ENCODE measurements at places on chromosomes 5 and 9.
A peak's percentile ranks its signal among the peaks of the same experiment; 100 is the strongest.

DNA sequence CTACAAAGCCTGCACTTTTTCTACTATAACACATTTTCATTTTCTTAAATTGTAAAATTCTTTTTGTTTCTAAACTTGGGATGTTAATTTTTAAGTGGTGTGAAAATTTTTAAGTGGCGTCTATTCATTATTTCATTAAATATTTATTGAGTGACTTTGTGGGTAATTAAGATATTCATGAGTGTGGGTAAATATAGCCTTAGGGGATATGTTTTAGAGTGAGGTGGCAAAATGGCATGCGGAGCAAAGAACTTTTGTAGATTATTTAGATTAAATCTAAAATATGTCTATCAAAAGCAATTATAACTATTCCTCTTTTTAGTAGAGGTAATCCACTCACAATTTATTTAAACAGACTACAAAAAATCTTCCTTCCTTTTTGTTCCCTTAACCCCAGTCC lies 188.4 kb downstream of the PCSK1 start:
- DNase-seq: no peak

GRCh38 chr5:78726003-78726402 lies 77.4 kb upstream of the LHFPL2 start:
- DNase-seq: no peak

DNA sequence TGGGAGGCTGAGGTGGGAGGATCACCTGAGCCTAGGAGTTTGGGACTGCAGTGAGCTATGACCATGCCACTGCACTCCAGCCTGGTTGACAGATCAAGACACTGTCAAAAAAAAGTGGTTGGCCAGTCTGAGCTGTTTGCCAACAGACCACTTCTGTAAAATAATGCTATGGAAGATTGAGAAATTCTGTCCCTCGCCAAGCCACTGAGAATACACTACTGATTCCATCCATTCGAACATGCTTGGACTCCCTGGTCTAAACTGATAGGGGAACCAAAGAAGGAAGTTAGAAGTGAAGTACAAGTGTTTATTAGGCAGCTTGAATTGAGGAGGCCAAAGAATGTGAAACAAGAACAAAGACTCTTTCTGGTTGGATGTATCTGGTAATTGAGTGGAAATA lies 27.2 kb downstream of the ENC1 start:
- DNase-seq: no peak

DNA sequence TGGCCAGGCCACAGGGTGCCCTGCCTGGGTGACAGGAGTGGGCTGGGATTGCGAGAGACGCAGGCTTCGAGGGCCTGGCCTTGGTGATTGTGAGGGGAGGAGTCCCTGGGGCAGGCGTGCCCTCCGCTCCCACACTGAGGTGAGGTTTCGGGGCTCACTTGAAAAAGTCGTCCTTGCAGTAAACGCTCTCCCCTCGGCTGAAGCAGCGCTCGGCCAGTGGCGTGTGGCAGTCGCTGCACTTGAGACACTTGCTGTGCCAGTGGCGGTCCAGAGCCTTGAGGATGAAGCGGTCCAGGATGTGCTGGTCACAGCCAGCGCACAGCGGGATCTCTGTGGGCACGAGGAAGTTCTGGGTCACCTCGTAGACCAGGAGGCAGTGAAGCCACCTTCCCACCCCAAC lies 4.5 kb downstream of the LHX3 start:
- DNase-seq: no peak

- no peak for DNase-seq
Observed at GRCh38 chr9:98940276-98940675, 3.4 kb upstream of the COL15A1 start.

- no peak for DNase-seq
Observed at GRCh38 chr5:113514289-113514635, 768 bp downstream of the YTHDC2 start.

DNA sequence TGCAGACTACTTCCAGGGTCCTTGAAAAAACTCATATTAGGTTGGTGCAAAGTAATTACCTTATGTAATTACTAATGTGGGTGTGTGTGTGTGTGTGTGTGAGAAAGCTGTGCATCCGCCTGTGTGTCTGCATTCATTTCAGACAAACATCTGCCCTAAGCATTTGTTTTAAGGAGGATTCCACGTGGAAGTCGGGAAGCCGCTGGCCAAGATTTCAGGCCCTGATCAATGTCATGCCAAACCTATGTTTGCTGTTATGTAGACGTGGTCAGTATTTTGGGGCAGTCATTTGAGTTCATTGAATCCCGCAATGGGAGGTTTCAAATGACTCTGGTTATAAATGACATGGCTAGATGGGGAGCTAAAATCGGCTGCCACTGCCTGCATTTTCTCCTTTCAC lies 33.6 kb upstream of the BASP1 start:
- no peak for DNase-seq

DNA sequence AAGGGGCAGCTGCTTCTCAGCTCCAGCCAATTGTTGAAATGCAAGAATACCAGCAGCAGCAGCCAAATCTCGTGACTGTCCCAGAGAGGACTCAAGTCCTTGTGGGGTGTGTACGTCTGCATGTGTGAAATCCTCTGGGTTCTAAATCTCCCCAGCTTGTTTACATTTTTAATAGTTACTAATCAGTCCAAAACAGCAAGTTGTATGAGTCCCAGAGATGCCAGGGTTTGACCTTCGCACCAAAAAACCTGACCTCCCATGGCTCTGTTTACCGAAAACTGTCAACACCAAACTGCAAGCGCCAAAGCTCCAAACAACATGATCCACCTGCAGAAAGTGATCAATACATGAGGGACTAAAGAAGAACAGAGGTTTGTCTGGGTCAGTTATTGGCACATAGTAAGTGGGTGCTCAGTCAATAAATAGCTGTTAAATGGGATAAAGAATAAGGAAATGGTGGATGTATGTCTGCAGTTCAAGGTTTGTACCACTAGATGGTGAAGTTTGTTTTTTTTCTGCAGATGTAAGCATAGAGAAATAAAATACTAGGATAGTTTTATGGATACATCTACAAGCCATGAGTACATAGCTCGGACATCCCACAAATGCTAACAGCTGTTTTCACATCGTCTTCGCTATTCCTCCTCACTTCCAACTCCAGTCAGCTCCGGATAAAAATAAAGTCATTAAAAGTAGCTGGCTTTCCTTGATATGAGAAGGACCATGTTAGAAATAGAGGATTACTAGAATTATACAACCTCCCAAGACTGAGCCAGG lies 85.3 kb upstream of the ADRB2 start:
- DNase-seq: peak; percentile 64

GRCh38 chr5:106167766-106168165 lies 1503.0 kb downstream of the EFNA5 start:
- peak; percentile 2 for DNase-seq

GRCh38 chr5:1663186-1663585 lies 136.5 kb downstream of the MRPL36 start:
- DNase-seq: no peak

DNA sequence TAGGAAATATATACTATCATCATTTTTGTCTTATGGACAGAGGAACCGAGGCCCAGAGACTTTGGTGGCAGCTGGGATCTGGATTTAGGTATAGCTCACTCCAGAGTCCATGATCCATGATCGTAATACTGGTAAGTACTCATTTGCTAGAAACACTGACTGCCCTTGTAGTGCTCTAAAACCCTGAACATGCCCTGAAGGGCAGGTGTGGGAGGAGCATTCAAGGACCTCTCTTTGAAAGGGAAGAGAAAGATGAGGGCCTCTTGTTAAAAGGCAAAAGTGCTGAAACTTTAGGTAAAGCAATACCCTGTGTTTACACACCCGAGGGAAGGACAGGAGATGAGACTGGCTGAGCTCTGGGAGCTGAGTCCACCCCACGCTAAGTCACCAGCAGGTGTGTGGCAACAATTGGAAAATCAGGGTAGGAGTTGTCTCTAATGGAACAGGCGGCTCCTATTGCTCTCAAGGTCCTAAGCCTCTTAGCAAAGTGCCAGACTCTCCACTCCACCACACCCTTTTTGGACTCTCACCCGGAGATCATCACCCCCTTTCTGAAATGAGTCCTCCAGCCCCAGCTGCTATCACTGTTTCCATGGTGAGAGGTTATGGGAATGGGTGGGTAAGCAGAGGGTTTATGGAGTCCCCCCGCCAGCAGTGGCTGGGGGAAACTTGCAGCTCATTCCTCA lies 34.8 kb downstream of the TRPC7 start:
- DNase-seq: no peak

DNA sequence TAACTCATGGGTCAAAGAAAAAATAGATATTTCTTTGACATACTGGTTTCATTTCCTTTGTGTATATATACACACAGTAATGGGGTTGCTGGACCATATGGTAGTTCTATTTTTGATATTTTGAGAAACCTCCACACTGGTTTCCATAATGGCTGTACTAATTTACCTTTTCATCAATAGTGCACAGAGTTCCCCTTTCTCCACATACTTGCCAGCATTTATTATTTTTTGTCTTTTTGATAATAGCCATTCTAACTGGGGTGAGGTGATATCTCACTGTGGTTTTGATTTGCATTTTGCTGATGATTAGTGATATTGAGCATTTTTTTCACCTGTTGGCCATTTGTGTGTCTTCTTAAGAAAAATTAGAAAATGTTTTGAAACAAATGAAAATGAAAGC lies 78.4 kb upstream of the CKMT2 start:
- no peak for DNase-seq

- DNase-seq: no peak
Observed at GRCh38 chr9:133737071-133737773, 930 bp downstream of the SARDH start.

GRCh38 chr9:124869986-124870560 lies 8.1 kb downstream of the ARPC5L start:
- peak; percentile 47 for DNase-seq

DNA sequence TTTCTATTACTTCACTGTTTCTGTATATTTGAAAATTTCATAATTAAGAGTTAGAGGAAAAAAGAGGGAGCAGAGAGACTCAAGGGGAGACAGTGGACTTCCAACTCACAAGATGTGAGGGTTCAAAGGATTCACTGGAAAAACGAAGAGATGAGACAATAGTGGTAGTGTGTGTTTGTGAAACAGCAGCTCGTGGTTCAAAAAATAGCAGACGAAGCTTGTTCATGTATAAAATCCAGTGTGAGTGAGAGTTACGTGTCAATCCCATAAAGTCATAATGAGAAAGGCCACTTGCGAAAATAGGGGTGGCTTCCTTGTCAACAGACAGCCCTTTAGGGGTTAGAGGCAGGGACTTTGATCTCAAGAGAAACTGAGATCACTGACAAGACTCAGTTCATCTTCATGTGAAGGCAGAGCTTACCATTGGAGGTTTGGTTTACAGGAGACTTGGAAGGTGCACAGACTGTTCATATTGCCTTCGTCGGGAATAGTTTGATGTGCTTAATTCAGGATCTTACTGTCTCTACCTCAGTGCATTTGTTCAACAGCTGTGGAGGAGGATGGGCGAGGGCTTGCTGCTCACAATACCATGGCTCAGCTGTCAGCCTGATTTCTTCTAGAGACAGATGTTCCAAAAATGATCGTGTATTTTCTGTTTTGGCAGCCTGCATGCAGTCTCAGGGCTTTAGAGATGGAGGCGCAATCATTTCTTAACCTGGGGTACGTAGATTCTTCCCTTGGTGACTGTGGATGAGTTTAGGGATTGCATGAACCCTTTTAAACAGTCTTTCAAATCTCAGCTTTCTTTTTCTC lies 105.7 kb upstream of the KLF9 start:
- peak; percentile 16 for DNase-seq

GRCh38 chr5:170132269-170132975 lies 26.7 kb downstream of the FOXI1 start:
- DNase-seq: peak; percentile 88

DNA sequence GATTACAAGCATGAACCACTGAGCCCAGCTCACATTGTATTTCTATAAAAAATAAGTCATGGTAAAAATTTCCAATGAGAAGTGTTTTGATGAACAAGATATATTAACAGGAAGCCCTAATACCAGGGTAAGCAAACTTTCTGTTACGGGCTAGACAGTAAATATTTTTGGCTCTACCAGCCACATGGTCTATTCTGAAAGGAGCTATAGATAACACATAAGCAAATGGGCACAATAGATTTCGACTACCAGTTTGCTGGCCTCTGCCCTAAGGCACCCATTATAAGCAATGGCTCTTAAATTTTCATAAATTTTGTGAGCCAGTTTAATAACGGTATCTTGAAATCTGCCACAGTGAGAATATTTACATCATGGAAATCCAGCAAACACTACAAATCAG lies 8.1 kb downstream of the UBQLN1 start:
- no peak for DNase-seq

GRCh38 chr5:38598994-38599617 lies 42.7 kb upstream of the LIFR start:
- DNase-seq: peak; percentile 77

- DNase-seq: peak; percentile 65
Observed at GRCh38 chr5:113068559-113068958, 92.0 kb downstream of the DCP2 start.

Measured in fibroblast of skin of abdomen (primary cell).